ENCODE measurements at places on chromosomes 7 and 10. TPM values are rescaled to one million over a fixed set of nuclear protein-coding genes. Genes with fewer than 3 reads are reported as not detected.

The FOXK1 gene
- polyA plus RNA-seq, result 8.3 TPM

The SLC4A2 gene
- polyA plus RNA-seq, result 39.8 TPM

- no peak for DNase-seq
Observed at GRCh38 chr10:5449823-5450222, 37.5 kb downstream of the NET1 start.

DNA sequence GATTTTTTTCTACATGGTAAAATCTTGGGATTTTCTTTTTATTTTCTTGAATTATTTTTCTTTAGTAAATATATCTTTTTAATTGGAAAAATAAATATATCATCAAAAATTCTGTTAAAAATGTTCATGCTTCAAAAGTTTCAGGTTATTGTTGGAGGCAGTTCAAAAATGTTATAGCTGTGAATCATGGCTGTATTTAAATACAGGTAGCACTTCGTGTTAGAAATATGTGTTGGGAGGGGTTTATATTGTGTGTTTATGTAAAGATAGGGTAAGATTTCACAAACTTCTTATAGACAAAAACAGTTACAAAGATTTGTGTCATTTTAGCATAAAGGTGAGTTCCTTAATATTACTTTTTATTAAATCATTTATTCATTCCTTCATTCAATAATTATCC lies 60.4 kb downstream of the HDAC9 start:
- DNase-seq, result no peak

- DNase-seq, result no peak
Observed at GRCh38 chr10:17409170-17409733, 45.1 kb downstream of the ST8SIA6 start.

Measured in psoas muscle (tissue), 8 donors.